ENCODE measurements at places on chromosomes 5 and 9. TPM values are rescaled to one million over a fixed set of nuclear protein-coding genes. Genes with fewer than 3 reads are reported as not detected.

THBS4 gene
- 6.0 TPM for total RNA-seq

VCAN gene
- total RNA-seq = 31.6 TPM

DNA sequence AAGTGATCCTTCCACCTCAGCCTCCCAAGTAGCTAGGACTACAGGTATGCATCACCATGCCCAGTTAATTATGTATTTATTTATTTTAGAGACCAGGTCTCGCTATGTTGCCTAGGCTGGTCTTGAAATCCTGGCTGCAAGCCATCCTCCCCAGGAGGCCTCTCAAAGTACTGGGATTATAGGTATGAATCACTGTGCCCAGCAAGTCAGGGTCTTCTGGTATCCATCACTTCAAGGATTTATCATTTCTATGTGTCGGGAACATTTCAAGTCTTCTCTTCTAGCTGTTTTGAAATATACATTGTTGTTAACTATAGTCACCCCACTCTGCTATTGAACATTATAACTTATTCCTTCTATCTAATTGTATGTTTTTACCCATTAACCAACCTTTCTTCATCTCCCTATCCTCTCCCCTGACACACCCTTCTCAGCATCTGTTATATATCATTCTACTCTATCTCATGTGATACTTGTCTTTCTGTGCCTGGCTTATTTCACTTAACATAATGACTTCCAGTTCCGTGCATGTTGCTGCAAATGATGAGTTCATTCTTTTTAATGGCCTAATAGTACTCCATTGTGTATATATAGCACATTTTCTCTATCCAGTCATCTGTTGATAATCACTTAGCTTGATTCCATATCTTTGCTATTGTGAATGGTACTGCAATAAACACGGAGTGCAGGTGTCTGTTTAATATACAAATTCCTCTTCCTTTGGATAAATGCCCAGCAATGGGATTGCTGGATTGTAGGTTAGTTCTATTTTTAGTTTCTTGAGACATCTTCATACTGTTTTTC is 26.4 kb downstream of the UTP15 start:
- DNase-seq = no peak

GRCh38 chr5:77852514-77853352 is 76.6 kb upstream of the TBCA start:
- DNase-seq = no peak

DAPK1 gene
- total RNA-seq = 34.5 TPM

- no peak for DNase-seq
These were observed 27.3 kb upstream of the TGFBI start for GRCh38 chr5:136001466-136001981.

EIF4E1B gene
- not detected for total RNA-seq

- no peak for DNase-seq
These were observed 37.5 kb upstream of the STRBP start for GRCh38 chr9:123305879-123306278.

RMRP gene
- 2,064 TPM for total RNA-seq

DNA sequence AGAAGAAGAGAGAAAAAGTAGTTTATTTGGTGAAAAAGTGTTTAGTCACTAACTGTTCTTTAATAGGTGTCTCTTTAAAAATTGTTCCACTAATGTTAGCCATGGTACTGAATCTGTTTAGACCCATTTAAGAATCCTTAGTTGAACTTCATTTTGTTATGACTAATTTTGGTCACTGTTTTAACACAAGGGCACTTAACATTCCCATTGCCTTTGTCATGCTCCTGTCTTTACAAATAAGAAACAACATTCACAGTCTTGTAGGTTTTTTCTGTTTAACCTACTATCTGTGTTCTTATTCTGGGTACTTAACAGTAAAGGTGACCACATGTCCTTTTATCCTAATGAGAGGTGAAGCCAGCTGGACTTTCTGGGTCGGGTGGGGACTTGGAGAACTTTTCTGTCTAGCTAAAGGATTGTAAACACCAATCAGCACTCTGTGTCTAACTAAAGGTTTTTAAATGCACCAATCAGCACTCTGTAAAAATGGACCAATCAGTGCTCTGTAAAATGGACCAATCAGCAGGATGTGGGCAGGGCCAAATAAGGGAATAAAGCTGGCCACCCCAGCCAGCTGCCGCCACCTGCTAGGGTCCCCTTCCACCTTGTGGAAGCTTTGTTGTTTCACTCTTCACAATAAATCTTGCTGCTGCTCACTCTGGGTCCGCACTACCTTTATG is 116.7 kb downstream of the WDR70 start:
- DNase-seq = no peak

IFNK gene
- total RNA-seq = not detected

MYMK gene
- not detected for total RNA-seq

FBXO10 gene
- 6.9 TPM for total RNA-seq

- no peak for DNase-seq
These were observed 48.2 kb downstream of the P4HA2 start for GRCh38 chr5:132179405-132179804.

DNA sequence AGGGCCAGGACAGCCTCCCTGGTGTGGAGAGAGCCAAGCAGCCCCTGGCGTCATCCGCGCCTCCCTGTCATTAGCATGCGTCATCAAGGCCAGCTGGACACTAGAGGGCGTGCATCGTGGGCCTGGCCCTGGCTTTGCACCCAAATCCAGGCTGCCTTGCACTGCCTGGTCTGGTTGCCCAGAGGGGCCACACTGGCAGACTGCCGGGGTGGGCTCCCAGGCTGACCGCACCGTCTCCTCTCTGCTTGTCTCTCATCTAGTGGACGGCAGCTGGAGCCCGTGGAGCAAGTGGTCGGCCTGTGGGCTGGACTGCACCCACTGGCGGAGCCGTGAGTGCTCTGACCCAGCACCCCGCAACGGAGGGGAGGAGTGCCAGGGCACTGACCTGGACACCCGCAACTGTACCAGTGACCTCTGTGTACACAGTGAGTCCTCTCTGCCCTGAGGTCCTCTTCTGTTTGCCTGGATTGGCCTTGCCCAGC is 29.0 kb downstream of the HK3 start:
- DNase-seq = no peak

GNA14 gene
- 2.9 TPM for total RNA-seq

- no peak for DNase-seq
These were observed 25.8 kb downstream of the LMBRD2 start for GRCh38 chr5:36125868-36126267.

NEUROG1 gene
- total RNA-seq = not detected

DNA sequence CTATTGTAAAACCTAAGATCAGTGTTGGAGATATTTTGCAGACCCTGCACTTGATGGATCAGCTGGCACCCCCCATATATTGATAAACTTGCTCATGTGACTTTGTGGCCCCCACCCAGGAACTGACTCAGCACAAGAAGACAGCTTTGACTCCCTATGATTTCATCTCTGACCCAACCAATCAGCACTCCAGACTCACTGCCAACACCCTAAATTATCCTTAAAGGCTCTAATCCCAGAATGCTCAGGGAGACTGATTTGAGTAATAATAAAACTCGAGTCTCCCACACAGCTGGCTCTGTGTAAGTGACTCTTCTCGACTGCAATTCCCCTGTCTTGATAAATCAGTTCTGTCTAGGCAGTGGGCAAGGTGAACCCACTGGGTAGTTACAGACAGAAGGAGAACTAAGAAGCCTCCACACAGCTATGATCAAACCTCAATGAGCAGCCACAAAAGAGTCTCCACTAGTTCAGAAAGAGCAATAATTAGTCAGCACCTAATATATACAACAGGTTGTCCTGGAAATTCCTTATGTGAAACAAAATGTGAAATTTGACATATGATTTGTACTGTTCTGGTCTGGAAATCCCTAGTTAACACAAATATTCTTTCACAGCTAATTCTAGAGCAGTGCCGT is 52.2 kb downstream of the ACTL7B start:
- no peak for DNase-seq

Data from breast epithelium (tissue), 4 donors.